ENCODE measurements at places on chromosomes 13 and 19.
A peak's percentile ranks its signal among the peaks of the same experiment; 100 is the strongest.

- no peak overlapping the region for H3K4me3 ChIP-seq
- DNase-seq, result peak; percentile 58
- peaks cover 88% of the 10 kb centered on the region for H3K4me1 ChIP-seq
- peaks cover 31% of the 10 kb centered on the region for H3K36me3 ChIP-seq
- H3K27me3 ChIP-seq, result no peaks in the 10 kb centered on the region
- H3K27ac ChIP-seq, result no peak overlapping the region
Observed at GRCh38 chr19:49554701-49555181, 25.6 kb downstream of the NOSIP start.

DNA sequence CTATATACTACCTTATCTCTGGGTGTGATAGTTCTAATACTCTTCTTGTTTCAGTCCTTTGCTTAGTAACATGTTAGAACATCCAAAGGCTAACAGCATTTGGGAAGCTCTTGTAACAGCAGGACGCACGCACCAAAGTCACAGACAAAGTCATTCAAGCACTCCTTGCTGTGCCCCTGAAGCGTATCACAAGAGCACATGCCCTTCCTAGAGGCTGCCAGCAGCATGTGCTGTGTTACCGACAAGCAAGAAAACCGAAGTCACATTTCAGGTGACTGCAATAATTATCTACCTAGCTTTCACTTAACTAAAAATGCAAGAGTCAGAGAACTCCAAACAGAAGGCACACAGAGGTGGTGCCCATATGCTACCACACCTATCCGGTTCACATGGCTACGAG lies 194.1 kb downstream of the KLF12 start:
- peaks cover 36% of the 10 kb centered on the region for H3K4me1 ChIP-seq
- no peak for DNase-seq
- H3K36me3 ChIP-seq, result peaks cover 10% of the 10 kb centered on the region
- no peak overlapping the region for H3K27ac ChIP-seq

- peak; percentile 34 for DNase-seq
- H3K27me3 ChIP-seq, result no peaks in the 10 kb centered on the region
- H3K4me3 ChIP-seq, result no peak overlapping the region
- peak overlapping the region; percentile 43 for H3K27ac ChIP-seq
- H3K4me1 ChIP-seq, result peaks cover 77% of the 10 kb centered on the region
- peaks cover 3% of the 10 kb centered on the region for H3K36me3 ChIP-seq
Observed at GRCh38 chr19:5967994-5968430, 9.9 kb downstream of the RANBP3 start.

DNA sequence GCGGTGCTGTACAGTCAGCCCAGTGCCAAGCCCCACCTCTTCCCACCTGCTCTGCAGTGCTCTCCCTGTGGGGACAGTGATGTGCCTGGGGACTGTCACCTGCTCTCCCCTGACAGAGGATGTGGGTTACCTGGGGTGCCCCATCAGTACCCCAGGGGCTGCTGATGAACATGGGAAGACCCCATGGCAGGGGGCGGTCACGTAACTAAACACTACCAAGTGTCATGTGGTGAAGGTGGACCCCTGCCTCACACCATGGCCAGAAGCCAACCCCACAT lies 12.7 kb downstream of the KDM4B start:
- no peak overlapping the region for H3K27ac ChIP-seq
- no peaks in the 10 kb centered on the region for H3K27me3 ChIP-seq
- no peak for DNase-seq

DNA sequence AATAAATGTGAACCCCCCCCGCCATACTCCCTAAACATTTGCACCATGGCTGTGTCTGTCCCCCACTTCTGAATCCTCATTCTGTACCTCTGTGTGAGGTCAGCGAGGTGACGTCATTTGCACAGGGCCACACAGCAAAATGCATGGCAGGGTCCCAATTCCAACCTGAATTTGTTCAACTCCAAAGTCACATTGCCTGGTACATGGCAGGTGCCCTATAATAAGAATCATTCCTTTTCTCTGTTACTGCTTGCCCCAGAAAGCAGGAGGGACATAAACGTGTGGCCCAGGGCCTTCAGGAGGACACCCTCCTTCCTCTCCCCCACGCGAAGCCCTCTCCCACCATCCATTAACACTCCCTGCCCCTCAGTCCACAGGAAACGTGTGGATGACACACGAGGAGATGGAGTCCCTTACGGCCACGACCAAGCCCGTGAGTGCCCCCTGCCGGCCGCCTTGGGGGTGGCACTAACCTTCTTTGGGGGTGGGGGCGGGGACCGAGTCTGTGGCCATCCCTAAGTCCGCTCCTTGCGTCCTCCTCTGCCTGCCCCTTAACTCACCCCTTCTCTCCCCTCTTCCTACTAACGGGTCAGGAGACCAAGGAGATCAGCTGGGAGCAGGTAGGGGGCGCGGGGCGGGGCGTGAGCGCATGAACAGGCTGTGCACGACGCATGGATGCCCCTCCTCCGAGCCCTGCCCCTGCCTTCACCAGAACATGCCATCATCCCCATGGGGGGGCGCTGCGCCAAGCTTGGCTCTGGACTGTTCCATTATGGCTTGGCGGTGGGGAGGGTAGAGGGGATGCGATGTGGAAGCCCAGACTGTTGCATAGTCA lies 9.4 kb downstream of the HRC start:
- H3K27ac ChIP-seq, result no peak overlapping the region
- H3K4me1 ChIP-seq, result peaks cover 32% of the 10 kb centered on the region
- no peaks in the 10 kb centered on the region for H3K36me3 ChIP-seq
- DNase-seq, result peak; percentile 57
- H3K27me3 ChIP-seq, result peaks cover 33% of the 10 kb centered on the region

DNA sequence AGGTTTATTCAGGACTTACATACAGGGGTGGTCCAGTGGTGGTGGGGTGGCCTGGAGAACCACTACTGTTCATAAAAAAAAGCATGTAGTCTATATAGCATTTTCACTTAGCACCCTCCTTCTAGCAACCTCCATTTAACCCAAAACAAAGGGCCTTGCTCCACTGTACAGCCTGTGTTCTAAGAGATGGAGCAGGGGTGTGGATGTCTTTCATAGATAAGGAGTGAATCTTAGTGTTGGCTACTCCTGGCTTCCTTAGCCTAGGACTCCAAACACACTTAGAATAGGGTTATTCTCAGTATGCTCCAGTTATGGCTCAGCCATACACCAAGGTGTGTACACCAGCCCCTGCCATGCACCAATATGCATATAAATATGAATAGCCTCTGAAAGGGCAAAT lies 95.2 kb downstream of the ELF1 start:
- peaks cover 7% of the 10 kb centered on the region for H3K4me1 ChIP-seq
- no peak for DNase-seq
- no peaks in the 10 kb centered on the region for H3K27me3 ChIP-seq
- no peak overlapping the region for H3K4me3 ChIP-seq
- H3K36me3 ChIP-seq, result no peaks in the 10 kb centered on the region

DNA sequence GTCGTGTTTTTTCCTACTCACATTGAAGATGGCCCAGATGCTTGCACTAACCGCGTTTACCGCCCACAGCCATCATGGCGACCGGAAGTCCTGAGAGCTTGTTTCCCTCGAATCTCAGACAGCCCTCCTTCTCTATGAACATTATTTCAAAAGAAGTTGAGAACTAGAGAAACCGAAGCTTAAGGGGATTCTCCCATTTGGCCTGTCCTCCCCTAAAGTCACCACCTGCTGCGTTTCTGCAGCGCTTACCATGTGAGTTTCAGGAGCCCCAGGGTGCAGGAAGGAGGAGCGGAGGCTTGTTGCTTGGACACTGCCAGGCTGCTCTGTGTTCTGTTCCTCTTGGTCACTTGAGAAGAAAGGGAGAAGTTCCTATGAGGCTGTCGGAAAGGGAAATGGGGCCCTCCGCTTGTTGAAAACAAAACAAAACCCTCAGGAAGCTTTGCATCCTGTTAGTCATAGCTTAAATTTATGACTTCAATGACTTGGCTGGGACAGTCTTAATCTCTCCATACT lies 6.2 kb downstream of the CARD8 start:
- no peaks in the 10 kb centered on the region for H3K27me3 ChIP-seq
- peak overlapping the region; percentile 60 for H3K4me3 ChIP-seq
- H3K4me1 ChIP-seq, result peaks cover 81% of the 10 kb centered on the region
- H3K36me3 ChIP-seq, result peaks cover 9% of the 10 kb centered on the region

GRCh38 chr19:688214-688613 lies 7.0 kb downstream of the PRSS57 start:
- DNase-seq, result no peak
- H3K36me3 ChIP-seq, result no peaks in the 10 kb centered on the region
- no peaks in the 10 kb centered on the region for H3K27me3 ChIP-seq
- no peak overlapping the region for H3K27ac ChIP-seq

- no peaks in the 10 kb centered on the region for H3K36me3 ChIP-seq
- H3K27me3 ChIP-seq, result no peaks in the 10 kb centered on the region
Observed at GRCh38 chr19:31335716-31336115, 13.5 kb downstream of the TSHZ3 start.

DNA sequence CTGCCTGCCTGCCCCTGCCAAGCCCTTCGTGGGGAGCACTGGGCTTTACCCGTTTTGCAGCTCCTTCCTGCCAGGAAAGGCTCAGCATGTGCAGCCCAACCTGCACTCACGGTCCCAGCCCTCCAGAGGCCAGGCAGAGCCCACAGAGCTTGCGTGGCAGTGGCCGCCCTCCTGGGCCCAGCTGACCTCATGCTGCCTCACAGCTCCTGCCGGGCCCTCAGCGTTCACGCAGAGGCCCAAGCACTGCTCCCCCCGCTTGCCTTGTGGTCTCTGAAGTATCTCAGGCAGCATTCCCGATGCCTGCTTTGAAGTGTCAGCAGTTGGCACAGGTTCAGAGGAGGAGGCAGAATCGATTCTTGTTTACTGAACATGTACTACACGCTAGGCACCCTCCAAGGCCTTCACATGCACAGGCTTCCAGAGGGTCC lies 32.5 kb downstream of the CAPN12 start:
- no peaks in the 10 kb centered on the region for H3K4me1 ChIP-seq
- no peak overlapping the region for H3K4me3 ChIP-seq
- no peaks in the 10 kb centered on the region for H3K27me3 ChIP-seq
- no peak overlapping the region for H3K27ac ChIP-seq
- H3K36me3 ChIP-seq, result peaks cover 41% of the 10 kb centered on the region

GRCh38 chr19:2226840-2227360 lies 9.2 kb downstream of the PLEKHJ1 start:
- peaks cover 5% of the 10 kb centered on the region for H3K36me3 ChIP-seq
- no peak overlapping the region for H3K27ac ChIP-seq
- H3K4me3 ChIP-seq, result no peak overlapping the region
- no peak for DNase-seq
- no peaks in the 10 kb centered on the region for H3K27me3 ChIP-seq

DNA sequence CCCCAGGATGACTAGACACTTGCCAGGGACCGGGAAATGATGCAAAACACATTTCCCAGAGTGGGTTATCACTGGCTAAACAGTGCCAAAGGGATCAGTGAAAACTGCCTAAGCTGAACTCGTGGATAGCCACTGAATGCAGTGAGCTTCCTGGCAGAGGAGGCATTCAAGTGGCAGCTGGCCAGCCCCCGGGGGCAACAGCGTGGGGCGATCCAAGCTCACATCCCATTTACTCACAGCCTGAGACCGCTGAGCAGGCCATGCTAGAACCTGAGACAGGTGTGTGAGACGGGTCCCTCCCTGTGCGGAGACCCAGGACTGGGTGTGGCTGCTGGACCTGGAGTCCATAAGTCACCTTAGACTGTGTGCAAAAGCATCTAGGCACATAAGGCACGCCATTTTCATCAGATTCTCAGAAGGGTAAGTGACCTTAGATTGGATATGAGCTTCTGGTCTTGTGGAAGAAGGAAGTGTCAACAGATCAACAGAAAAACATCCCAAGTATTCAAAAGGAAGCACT lies 51.9 kb upstream of the SLC15A1 start:
- H3K27ac ChIP-seq, result no peak overlapping the region
- H3K27me3 ChIP-seq, result no peaks in the 10 kb centered on the region
- peaks cover 13% of the 10 kb centered on the region for H3K36me3 ChIP-seq
- no peak for DNase-seq
- no peaks in the 10 kb centered on the region for H3K4me1 ChIP-seq

- DNase-seq, result no peak
- H3K36me3 ChIP-seq, result no peaks in the 10 kb centered on the region
- no peak overlapping the region for H3K27ac ChIP-seq
Observed at GRCh38 chr13:90710164-90710759, 637.2 kb upstream of the MIR17HG start.

DNA sequence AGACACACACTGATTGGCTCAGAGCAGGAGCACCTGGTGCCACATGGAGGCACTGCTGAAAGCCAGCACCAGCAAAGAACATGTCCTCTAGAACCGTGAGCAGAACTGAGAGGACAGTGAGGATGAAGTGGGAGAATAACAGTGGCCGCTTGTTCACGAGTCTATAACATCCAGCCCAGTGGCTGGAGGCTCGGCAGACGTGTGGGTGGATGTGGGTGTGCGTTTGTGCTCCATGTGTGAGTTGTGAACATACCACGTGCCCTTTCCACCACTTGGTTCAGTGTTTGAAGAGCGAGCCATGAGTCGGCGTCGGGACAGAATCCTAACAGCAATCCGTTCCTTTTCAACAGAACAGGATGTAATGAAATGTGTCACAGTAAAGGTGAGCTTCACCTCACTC lies 113.0 kb downstream of the SOX1 start:
- H3K36me3 ChIP-seq, result no peaks in the 10 kb centered on the region
- H3K27ac ChIP-seq, result no peak overlapping the region
- H3K27me3 ChIP-seq, result no peaks in the 10 kb centered on the region
- no peak overlapping the region for H3K4me3 ChIP-seq
- DNase-seq, result no peak

DNA sequence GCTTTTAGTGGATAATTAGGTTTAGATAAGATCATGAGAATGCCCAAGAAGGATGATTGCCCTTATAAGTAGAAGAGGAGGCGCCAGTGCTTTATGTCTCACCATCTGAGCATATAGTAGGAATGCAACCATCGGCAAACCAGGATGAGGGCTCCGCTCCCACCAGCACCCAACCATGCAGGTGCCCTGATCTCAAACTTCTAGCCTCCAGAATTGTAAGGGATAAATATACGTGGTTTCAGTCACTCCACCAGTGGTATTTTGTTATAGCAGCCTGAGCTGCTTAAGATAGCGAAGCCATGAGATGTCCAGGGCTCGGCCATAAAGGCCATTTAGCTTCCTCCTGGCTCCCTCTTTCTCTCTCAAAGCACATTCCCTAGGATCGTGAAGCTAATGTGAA lies 413.9 kb downstream of the MZT1 start:
- no peaks in the 10 kb centered on the region for H3K27me3 ChIP-seq
- no peak overlapping the region for H3K4me3 ChIP-seq
- H3K4me1 ChIP-seq, result no peaks in the 10 kb centered on the region
- H3K27ac ChIP-seq, result no peak overlapping the region
- no peak for DNase-seq
- no peaks in the 10 kb centered on the region for H3K36me3 ChIP-seq
